T-helper 17 cell (primary cell): ENCODE measurements at places on chromosomes 5 and 9.

- peaks cover 2% of the 10 kb centered on the region for H3K36me3 ChIP-seq
- H3K27ac ChIP-seq = no peak overlapping the region
- H3K4me1 ChIP-seq = no peaks in the 10 kb centered on the region
- peaks cover 4% of the 10 kb centered on the region for H3K27me3 ChIP-seq
These were observed 34.1 kb upstream of the PLPP1 start for GRCh38 chr5:55568654-55569512.

GRCh38 chr5:59094864-59095263 lies 512.0 kb downstream of the RAB3C start:
- no peaks in the 10 kb centered on the region for H3K36me3 ChIP-seq
- no peak for DNase-seq
- H3K4me3 ChIP-seq = no peak overlapping the region
- H3K27ac ChIP-seq = no peak overlapping the region
- peaks cover 26% of the 10 kb centered on the region for H3K4me1 ChIP-seq
- no peaks in the 10 kb centered on the region for H3K27me3 ChIP-seq

GRCh38 chr9:3035579-3036332 lies 191.9 kb upstream of the PUM3 start:
- DNase-seq = no peak
- H3K4me1 ChIP-seq = no peaks in the 10 kb centered on the region
- no peak overlapping the region for H3K27ac ChIP-seq
- no peaks in the 10 kb centered on the region for H3K36me3 ChIP-seq

DNA sequence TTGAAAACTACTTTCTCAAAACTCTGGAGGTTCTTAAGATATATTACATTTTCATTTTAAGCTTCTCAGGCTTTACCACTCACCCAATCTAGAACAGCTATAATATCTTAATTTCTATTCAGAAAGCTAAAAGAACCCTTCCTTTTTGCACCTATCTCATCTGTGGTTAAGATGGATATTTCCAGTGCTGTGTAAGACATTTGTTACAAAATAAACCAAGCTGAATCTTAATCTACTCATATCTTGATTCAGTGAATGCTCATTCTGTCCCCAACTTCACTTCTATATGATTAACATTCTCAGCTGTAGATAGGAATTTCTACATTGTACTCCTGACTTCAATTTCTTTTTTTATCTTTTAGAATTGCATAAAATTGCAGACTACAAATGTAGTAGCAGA lies 15.0 kb downstream of the ABHD17B start:
- no peak for DNase-seq

GRCh38 chr5:155728857-155729683 lies 597.9 kb upstream of the SGCD start:
- no peak for DNase-seq
- H3K4me1 ChIP-seq = no peaks in the 10 kb centered on the region
- no peak overlapping the region for H3K4me3 ChIP-seq
- H3K27me3 ChIP-seq = peaks cover 44% of the 10 kb centered on the region
- H3K27ac ChIP-seq = no peak overlapping the region
- no peaks in the 10 kb centered on the region for H3K36me3 ChIP-seq

GRCh38 chr5:124592891-124593290 lies 153.5 kb downstream of the ZNF608 start:
- H3K4me3 ChIP-seq = no peak overlapping the region
- H3K27me3 ChIP-seq = no peaks in the 10 kb centered on the region
- no peaks in the 10 kb centered on the region for H3K36me3 ChIP-seq

DNA sequence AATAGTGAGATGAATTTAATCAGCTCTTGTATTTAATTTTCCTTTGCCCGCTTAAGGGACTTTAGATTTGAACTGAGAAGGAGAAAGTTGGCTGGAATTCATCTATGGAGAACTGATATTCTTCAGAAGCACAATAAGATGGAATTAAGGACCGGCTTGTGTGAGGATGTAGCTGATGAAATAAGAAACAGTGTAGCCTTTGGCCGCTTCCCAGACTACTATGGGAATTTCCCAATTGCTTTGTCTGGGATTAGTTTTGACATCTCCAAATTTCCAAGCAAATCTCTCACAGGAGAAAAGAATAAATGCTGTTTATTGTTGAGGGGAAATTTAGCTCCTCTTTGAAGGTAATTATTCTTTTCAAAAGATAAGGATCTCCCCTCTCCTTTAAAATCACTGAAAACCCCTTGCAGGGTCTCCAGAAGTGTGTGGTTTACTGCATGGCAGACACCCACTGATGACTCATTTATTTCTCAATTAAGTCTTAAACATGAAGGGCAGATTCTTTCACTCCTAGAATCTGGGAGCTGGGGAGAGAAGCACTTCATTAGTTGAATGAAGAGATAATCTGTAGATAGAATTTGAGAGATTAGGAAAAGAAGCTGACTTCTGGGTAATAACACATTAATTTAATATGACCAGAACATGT lies 606.5 kb upstream of the ADAMTS16 start:
- H3K27me3 ChIP-seq = no peaks in the 10 kb centered on the region
- H3K4me3 ChIP-seq = no peak overlapping the region
- DNase-seq = no peak
- no peaks in the 10 kb centered on the region for H3K36me3 ChIP-seq
- H3K4me1 ChIP-seq = no peaks in the 10 kb centered on the region

- H3K36me3 ChIP-seq = no peaks in the 10 kb centered on the region
- no peak for DNase-seq
- no peaks in the 10 kb centered on the region for H3K27me3 ChIP-seq
- H3K4me3 ChIP-seq = no peak overlapping the region
- peaks cover 3% of the 10 kb centered on the region for H3K4me1 ChIP-seq
These were observed 8.3 kb upstream of the PTBP3 start for GRCh38 chr9:112341730-112342129.

DNA sequence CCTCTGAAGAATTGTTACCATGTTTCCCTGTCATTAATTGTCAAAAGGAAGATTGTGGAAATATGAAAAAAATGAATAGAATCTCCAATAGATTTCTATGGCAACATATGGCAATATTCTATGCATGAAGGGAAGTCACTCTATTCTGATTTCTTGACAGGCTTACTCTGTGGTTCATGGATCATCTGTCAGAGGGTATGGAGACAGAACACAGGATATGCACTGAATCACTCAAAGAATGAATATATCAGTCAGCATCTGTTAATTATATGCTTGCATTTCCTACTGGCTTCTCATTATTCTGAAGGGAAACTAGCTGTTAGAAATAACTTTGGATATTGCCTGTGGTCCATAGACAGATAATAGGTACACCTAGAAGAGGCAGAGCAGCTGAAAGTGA lies 918.9 kb downstream of the DTWD2 start:
- no peaks in the 10 kb centered on the region for H3K4me1 ChIP-seq
- no peaks in the 10 kb centered on the region for H3K27me3 ChIP-seq
- H3K36me3 ChIP-seq = no peaks in the 10 kb centered on the region
- H3K4me3 ChIP-seq = no peak overlapping the region
- H3K27ac ChIP-seq = no peak overlapping the region

GRCh38 chr5:175059687-175060211 lies 335.4 kb downstream of the MSX2 start:
- no peak overlapping the region for H3K27ac ChIP-seq
- peaks cover 4% of the 10 kb centered on the region for H3K4me1 ChIP-seq
- H3K27me3 ChIP-seq = peaks cover 38% of the 10 kb centered on the region
- H3K36me3 ChIP-seq = peaks cover 2% of the 10 kb centered on the region
- DNase-seq = no peak

DNA sequence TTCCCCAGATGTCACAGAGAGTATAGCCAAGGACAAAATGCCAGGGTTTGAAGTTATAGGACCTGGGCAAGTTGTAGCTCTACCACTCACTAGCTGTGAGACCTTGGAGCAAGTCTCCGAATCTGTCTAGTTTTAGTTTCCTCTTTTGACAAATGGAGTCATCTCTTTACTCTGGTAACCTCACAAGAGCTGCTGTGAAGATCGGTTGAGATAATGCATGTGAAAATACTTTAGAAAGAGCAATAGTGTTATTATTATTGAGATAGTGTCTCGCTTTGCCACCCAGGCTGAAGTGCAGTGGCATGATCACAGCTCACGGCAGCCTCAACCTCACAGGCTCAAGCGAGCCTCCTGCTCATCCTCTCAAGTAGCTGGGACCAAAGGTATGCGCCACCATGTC lies 117.9 kb upstream of the NR5A1 start:
- no peaks in the 10 kb centered on the region for H3K36me3 ChIP-seq
- no peak overlapping the region for H3K27ac ChIP-seq
- H3K4me3 ChIP-seq = no peak overlapping the region

- no peak for DNase-seq
- H3K4me3 ChIP-seq = no peak overlapping the region
- H3K4me1 ChIP-seq = no peaks in the 10 kb centered on the region
These were observed 74.5 kb downstream of the ADAMTS12 start for GRCh38 chr5:33817301-33817700.

- DNase-seq = no peak
- H3K27ac ChIP-seq = no peak overlapping the region
- peaks cover 65% of the 10 kb centered on the region for H3K27me3 ChIP-seq
- H3K4me1 ChIP-seq = peaks cover 3% of the 10 kb centered on the region
These were observed 3.2 kb downstream of the ROR2 start for GRCh38 chr9:91946653-91947488.

DNA sequence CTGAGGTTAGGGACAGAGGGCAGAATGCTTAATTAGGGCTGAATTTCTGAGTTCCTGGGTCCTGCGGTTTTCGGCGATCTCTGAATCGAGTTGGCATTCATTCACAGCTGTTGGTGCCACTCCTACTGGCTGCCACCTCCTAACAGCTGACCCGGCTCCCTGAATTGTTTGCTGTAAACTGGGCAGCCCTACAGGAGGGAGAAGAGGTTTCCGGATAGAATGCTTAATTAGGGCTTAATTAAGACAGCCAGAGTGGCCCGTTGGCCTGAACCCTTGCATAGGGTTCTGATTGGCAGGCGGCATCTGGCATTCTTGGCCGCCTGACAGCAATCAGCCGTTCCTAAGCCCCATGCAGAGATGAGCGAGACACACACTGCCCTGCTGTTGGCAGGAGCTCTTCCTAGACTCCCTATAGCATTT lies 25.7 kb downstream of the FRMPD1 start:
- no peaks in the 10 kb centered on the region for H3K36me3 ChIP-seq
- no peaks in the 10 kb centered on the region for H3K4me1 ChIP-seq
- DNase-seq = no peak
- H3K4me3 ChIP-seq = no peak overlapping the region

- H3K27ac ChIP-seq = no peak overlapping the region
- no peak overlapping the region for H3K4me3 ChIP-seq
- no peaks in the 10 kb centered on the region for H3K4me1 ChIP-seq
- H3K27me3 ChIP-seq = peaks cover 6% of the 10 kb centered on the region
- no peaks in the 10 kb centered on the region for H3K36me3 ChIP-seq
These were observed 98.1 kb downstream of the JMY start for GRCh38 chr5:79333852-79334557.

- no peak for DNase-seq
- H3K36me3 ChIP-seq = peaks cover 3% of the 10 kb centered on the region
- H3K27ac ChIP-seq = no peak overlapping the region
- peaks cover 10% of the 10 kb centered on the region for H3K4me1 ChIP-seq
- H3K27me3 ChIP-seq = no peaks in the 10 kb centered on the region
These were observed 62.8 kb downstream of the DCP2 start for GRCh38 chr5:113039229-113039933.
